ENCODE measurements at places on chromosomes 7 and 10. TPM values are rescaled to one million over a fixed set of nuclear protein-coding genes. Genes with fewer than 3 reads are reported as not detected.

The IGFBP1 gene
- total RNA-seq = not detected

The SMIM30 gene
- 43.3 TPM for total RNA-seq

The GPR15LG gene
- not detected for total RNA-seq

The CALN1 gene
- total RNA-seq = 7.0 TPM

The MSMB gene
- total RNA-seq = 1.7 TPM

DNA sequence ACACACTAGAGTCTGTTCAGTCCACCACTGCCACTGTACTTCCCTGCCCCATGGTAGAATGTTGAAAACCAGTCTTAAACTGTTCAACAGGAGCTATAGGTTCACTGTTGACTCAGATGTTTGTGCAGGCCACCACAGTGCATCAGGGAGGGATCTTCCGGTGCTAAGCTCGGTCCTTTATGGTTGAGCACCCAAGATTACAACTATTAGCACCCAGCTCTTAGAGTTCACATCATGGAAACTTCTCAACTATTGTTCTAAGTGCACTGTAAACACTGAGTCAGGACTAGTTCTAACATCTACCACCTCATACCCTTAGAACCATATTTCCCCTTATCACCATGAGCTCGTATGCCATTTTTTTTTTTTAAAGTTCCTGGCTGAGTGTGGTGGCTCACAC, 97.1 kb upstream of the MXI1 start:
- DNase-seq = no peak
- no peak overlapping the region for H3K4me3 ChIP-seq
- H3K27ac ChIP-seq = no peak overlapping the region
- no peaks in the 10 kb centered on the region for H3K27me3 ChIP-seq
- H3K4me1 ChIP-seq = no peaks in the 10 kb centered on the region

- H3K4me1 ChIP-seq = no peaks in the 10 kb centered on the region
- peak; percentile 89 for DNase-seq
- H3K4me3 ChIP-seq = peak within 1 kb of the TSS; percentile 82
- H3K36me3 ChIP-seq = no peaks in the 10 kb centered on the region
These were observed at the start of gene PTN for GRCh38 chr7:137343281-137343841. PTN (minus strand) TSS chr7:137343733; CDS start chr7:137254973, 88,760 bp downstream.

GRCh38 chr10:124132876-124133275, 39.5 kb upstream of the CHST15 start:
- H3K27ac ChIP-seq = no peak overlapping the region
- H3K27me3 ChIP-seq = no peaks in the 10 kb centered on the region
- H3K4me3 ChIP-seq = no peak overlapping the region

- H3K27me3 ChIP-seq = no peaks in the 10 kb centered on the region
- H3K4me3 ChIP-seq = no peak overlapping the region
- H3K36me3 ChIP-seq = no peaks in the 10 kb centered on the region
- no peaks in the 10 kb centered on the region for H3K4me1 ChIP-seq
- H3K27ac ChIP-seq = no peak overlapping the region
- no peak for DNase-seq
These were observed 49.5 kb downstream of the VWA2 start for GRCh38 chr10:114288424-114289095.

DNA sequence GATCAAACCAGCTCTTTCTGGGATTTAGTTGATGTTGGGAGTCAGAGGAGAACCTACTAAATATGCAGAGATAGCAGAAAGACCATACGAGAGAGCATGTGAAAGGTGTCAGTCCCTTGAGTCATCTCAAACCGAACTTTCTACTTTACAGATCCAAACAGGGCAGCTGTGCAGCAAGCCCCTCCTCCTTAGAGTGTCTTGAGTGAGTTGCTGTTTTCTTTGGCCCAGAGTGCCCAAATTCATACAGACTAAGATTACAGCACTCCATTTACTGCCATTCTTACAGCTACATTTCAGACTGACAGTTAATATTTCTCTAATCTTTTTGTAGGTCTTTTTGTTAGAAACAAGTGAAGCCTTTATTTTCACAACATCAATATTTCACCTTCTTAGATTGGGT, 53.4 kb downstream of the NRCAM start:
- DNase-seq = no peak
- no peak overlapping the region for H3K4me3 ChIP-seq
- no peaks in the 10 kb centered on the region for H3K27me3 ChIP-seq
- no peaks in the 10 kb centered on the region for H3K4me1 ChIP-seq
- no peak overlapping the region for H3K27ac ChIP-seq

GRCh38 chr10:97393034-97393573, 8.0 kb downstream of the RRP12 start:
- H3K27me3 ChIP-seq = no peaks in the 10 kb centered on the region
- H3K4me1 ChIP-seq = no peaks in the 10 kb centered on the region

GRCh38 chr10:80464557-80465450, 10.7 kb downstream of the TSPAN14 start:
- H3K27ac ChIP-seq = peak overlapping the region; percentile 99
- H3K4me3 ChIP-seq = peak overlapping the region; percentile 51
- H3K27me3 ChIP-seq = no peaks in the 10 kb centered on the region
- H3K4me1 ChIP-seq = peaks cover 27% of the 10 kb centered on the region

DNA sequence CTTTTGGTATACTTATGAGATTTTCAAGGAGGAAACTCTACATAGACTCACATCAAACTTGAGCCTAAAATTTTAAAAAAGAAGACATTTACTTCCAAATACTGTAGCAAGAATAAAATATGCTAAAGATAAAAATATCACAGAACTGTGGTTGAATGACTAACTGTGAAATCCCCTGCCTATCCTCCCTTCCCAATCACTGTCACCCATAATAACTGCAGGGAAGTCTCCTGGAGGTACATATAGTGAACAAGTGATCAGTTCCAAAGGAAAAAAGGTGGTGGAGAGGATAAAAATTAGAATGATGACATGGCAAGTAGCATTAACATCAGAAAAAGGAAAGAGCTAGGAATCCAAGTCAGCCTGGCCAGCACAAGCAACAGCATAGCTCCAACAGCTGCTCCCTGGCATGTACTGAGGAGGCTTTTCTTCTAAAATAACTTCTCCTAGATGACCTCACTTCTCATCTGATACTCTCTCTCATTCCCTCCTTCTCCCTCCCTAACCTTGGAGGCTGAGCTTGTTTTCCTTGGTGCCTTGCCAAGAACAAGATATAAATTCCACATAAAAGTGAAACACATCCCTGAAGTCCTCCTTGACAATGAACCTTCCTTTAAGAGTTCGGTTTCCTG, 124.0 kb downstream of the IQUB start:
- no peaks in the 10 kb centered on the region for H3K36me3 ChIP-seq
- no peaks in the 10 kb centered on the region for H3K27me3 ChIP-seq
- H3K27ac ChIP-seq = no peak overlapping the region
- no peaks in the 10 kb centered on the region for H3K4me1 ChIP-seq
